ENCODE measurements at places on chromosomes 6 and 20.
A peak's percentile ranks its signal among the peaks of the same experiment; 100 is the strongest.

GRCh38 chr6:118669561-118669960 is 18.2 kb upstream of the CEP85L start:
- DNase-seq: no peak

- no peak for DNase-seq
These were observed 2.6 kb downstream of the FASTKD5 start for GRCh38 chr20:3156811-3157619.

DNA sequence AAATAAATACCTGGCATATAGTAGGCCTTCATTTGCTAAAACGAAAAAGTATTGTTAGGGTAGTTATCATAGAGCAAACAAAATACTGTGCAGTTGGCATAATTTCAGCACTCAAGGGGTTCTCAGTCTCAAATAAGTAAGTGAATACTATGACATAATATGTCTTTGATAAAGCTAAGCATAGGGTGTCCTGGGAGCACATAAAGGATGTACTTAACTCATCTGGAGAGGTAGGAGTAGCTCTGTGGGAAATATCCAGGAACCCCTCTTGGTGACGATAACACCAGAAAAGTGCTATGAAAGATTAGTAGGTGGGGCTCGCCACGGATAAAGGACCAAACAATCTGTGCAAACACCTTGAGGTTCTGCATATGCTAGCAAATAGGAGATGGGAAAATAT is 23.2 kb downstream of the VNN1 start:
- DNase-seq: no peak

DNA sequence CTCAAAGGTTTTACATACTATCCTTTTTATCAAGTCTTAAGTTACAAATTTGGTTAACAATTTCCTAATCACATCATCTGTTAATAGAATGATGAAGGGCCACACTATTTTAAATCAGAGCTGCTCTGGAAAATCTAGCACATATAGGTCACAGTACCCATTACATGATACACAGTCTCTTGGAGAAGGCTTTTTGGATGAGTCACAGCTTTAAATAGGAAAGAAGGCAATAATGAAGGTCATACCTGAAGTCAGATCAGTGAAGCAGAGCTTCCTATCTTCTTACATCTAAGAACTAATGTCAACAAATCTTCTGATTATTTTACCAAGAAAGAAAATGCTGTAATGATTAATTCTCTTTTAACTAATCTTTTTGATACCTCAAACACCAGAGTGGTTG is 248.5 kb downstream of the BTBD9 start:
- DNase-seq: no peak

GRCh38 chr6:47144306-47144705 is 102.2 kb upstream of the ADGRF1 start:
- no peak for DNase-seq

DNA sequence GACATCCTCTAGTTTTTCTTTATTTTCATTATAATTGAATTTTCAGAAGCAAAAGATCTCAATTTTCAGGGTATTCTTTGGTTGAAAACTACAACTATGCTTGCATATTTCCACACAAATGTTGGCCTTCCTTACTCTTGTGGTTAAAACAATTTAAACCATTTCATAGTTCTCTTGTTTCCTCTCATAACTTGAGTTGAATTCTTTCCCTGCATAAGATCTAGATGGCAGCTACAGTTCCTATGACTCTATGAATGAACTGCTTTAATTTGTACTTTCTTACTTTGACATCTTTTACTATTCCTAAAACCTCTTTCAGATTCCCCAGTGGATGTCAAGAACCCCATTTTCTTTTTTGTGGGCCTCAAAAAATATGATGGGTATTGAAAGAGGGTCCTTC is 564.5 kb downstream of the NKAIN2 start:
- DNase-seq: no peak

DNA sequence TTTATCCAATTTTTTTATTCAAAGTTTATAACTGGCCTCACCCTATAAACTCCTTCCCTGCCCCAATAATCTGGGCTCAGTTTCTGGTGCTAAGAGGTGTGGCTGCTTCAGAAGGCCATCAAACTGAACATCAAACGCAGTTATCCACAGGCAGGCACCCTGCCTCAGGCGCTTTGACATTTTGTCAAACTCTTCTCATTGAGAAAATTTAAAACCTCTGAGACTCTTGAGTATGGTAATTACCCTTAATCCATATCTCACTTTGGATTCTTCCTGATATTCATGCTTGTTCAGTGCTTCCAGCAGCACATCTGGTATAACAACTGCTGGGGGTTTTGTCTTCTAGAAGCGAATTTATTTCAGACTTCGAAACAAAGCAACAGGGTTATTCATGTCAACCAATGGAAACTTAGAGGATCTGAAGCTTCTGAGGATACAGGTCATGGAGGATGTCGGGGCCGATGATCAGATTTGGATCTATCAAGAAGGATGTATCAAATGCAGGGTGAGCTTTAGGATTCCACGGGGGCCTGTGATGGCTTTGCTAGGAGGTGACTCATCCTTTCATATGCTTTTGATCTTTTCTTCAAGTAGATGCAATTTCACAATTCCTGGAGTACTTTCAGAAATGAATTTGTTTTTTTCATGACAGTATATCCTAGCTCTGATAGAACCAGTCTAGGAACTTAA is 68.2 kb downstream of the RTN4IP1 start:
- no peak for DNase-seq

DNA sequence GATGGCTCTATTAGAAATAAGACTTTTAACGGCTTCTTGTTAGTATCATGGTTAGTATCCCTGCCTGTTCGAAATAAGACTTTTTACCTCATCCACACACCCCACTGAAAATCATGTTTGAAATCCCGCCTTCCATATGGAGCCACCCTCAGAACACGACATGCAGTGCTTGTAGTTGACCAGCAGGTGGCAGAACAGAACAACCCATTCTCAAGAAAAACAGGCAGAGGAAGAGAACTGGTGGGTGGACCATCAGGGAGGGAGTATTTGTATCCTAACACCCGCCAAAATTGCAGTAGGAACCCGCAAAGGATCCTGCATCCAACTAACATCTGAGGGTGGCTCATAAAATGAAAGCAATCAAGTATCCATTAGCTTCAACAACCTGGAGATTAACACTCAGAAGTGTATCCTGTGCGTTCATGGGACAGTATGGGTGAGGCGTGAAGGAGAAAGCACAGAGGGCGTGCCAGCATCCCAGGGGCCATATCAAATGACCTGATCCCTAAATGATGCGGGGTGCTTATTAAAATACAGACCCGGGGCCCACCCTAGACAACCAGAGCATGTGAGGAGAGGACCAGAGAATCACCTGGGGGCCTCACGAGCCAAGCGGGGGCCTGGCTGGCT is 89.6 kb upstream of the NHSL1 start:
- DNase-seq: peak; percentile 45

- no peak for DNase-seq
These were observed 37.7 kb downstream of the FOXO3 start for GRCh38 chr6:108598305-108598863.

- no peak for DNase-seq
These were observed 148.0 kb downstream of the TTLL2 start for GRCh38 chr6:167472880-167473279.

GRCh38 chr6:44452725-44453124 is 65.2 kb downstream of the CDC5L start:
- no peak for DNase-seq

- no peak for DNase-seq
These were observed 162.8 kb downstream of the ZFAND3 start for GRCh38 chr6:37982317-37982716.

DNA sequence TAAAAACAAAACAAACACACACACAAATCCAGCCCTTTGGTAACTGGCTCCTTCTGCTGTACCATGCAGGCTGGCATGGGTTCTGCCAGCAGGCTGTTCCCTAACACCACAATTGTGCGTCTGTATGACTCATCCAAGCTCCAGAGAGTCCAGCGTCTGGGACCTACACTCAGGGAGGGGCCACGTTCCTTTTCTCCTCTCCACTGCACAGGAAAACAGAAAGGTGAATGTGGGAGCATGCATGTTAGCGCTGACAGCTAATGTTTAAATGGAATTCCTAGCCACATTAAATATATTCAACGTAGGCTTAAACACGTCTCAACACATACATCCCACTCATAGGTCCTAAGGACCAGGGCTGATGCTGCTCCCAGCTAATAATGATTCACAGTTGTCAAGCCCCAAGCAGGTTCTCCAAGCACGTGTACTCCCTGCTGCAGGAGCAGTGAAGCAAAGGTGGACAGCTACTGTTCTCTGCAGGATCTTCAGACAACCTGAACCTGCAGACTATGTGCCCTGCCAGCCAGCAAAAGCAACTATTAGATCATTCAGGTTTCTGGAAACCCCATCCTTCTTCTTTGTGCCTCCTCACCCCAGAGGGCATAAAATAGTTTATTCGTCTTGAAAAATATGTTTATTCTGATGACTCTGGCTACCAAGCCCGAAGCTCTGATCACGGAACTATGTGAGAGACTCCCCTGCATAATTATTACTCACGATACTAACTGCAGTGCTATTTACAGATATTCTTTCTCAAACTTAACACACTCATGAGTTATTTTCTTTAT is 20.9 kb downstream of the MAP1LC3A start:
- DNase-seq: no peak

DNA sequence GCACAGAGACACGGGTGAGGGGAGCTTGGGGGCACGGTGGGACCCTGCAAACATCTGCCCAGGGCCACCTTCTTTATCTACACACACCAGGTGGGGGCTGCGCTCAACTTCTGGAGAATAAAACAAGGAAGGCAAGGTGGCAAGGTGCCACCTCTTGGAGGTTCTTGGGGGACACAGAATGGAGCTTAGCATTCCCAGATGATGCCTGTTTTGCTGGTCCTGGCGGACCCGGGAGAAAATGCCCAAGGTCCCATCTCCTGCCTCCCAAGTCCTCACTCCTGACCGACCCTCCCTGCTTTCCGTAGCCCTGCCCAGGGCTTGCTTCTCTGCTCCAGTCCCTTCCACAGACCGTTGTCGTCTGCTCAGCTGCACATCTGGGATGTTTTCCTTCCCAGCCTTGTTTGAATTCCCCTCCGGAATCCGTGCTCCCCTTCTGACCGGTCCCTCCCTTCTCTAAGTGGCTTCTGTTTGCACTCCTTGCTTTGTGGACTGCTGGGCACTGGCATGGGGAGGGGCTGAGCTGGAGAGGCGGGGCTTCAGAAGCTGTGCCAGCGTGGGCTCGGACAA is 13.1 kb downstream of the ITPR3 start:
- DNase-seq: no peak

- no peak for DNase-seq
These were observed 106.3 kb downstream of the NKAIN2 start for GRCh38 chr6:123909989-123910388.

GRCh38 chr6:88298066-88298845 is 132.1 kb upstream of the CNR1 start:
- DNase-seq: no peak

- DNase-seq: no peak
These were observed 186.2 kb upstream of the GJE1 start for GRCh38 chr6:141946502-141946901.

GRCh38 chr20:8647961-8648441 is 420.9 kb upstream of the PLCB4 start:
- no peak for DNase-seq

- no peak for DNase-seq
These were observed 845 bp downstream of the ZMYND8 start for GRCh38 chr20:47355489-47356219.

DNA sequence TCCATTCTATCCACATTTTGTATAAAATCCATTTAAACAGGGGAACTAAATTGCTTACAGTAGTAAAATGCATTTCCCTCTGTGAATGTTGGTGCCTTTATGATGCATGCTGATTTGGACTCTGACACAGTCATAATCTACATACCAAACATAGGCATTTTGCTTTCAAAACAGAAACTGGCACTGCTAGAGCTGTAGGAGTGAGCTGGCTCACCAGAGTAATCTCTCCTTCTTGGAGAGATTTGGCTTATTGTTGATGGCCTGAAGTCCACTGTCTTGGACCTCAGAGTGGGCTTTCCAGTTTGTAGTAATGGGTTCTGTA is 363.2 kb upstream of the FLRT3 start:
- no peak for DNase-seq

DNA sequence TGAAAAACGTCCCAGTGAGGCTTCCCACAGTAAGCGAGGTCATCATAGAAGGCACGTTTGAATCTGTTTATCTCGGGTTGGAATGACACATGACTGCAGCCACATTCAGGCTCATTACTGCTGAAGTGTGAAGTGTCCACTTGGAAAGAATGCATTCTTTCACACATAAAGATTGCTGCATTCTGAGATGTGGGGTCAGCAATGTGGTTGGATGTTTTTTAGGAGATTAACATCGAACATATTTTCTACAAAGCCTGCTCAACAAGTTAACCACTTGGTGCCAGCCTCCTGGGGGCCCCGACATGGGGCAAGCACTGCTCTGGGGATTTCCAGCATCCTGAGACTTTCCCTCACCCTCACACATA is 79.9 kb downstream of the BMP6 start:
- no peak for DNase-seq

- DNase-seq: no peak
These were observed 111.6 kb upstream of the TENT5A start for GRCh38 chr6:81864124-81864523.

GRCh38 chr6:142827991-142828390 is 117.0 kb downstream of the HIVEP2 start:
- no peak for DNase-seq

- DNase-seq: no peak
These were observed 216.5 kb upstream of the SSTR4 start for GRCh38 chr20:22818636-22819035.

DNA sequence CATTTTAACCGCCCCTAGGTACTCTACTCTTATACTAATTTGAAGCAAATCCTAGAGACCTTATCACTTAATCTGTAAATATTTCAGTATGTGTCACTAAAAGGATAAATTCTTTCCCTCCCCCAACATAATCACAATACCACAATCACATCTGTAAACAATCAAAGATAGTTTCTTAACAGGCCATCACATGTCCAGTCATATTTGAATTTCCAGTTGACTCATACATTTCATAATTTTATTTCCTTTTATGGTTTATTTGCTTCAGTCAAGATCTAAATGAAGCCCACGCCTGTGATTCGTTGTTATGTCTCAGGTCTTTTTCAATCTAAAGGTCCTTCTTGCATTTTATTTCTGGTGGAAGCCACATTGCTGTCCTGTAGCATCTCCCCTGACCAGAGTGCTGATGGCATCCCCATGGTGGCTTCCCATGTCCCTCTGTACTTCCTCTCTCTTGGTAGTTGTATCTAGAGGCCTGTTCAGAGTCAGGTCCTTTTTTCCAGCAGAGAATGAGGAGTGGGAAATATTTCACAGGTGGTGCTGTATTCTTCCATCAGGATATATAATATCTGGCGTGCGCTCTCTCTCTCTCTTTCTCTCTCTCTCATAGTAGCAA is 128.6 kb upstream of the SLC22A23 start:
- no peak for DNase-seq

GRCh38 chr20:9261781-9262180 is 192.9 kb downstream of the PLCB4 start:
- DNase-seq: no peak

DNA sequence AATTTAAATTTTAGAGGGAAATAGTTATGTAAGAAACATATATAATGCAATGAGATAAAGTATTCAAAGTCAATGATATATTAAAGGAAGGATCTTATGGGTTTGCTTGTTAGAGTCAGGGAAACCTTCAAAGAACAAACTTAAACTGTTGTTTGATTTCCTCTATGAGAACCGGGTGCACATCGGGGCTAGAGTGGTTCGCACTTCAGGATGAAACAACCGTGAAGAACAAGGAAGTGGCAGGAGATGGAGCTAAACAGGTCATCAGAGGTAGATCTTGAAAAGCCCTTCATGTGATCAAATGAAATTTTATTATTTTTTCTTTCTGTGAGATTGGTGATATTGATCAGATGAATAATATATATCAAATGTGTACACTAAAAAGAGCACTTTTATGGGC is 951.9 kb upstream of the FLRT3 start:
- DNase-seq: no peak

Data from D721Med (cell line).